Activated T-helper 17 cell treated with anti-CD3 and anti-CD28 coated beads, Interleukin-2, amount 50 U/mL, for 72 hours (primary cell): ENCODE measurements at places on chromosomes 13 and 19. TPM values are rescaled to one million over a fixed set of nuclear protein-coding genes. Genes with fewer than 3 reads are reported as not detected.

- ATAC-seq, result peak; percentile 58
Observed at GRCh38 chr13:113863524-113864272, at the start of gene GAS6. Gene GAS6 (minus strand): TSS chr13:113864076. CDS start chr13:113863920, 156 bp downstream.

DNA sequence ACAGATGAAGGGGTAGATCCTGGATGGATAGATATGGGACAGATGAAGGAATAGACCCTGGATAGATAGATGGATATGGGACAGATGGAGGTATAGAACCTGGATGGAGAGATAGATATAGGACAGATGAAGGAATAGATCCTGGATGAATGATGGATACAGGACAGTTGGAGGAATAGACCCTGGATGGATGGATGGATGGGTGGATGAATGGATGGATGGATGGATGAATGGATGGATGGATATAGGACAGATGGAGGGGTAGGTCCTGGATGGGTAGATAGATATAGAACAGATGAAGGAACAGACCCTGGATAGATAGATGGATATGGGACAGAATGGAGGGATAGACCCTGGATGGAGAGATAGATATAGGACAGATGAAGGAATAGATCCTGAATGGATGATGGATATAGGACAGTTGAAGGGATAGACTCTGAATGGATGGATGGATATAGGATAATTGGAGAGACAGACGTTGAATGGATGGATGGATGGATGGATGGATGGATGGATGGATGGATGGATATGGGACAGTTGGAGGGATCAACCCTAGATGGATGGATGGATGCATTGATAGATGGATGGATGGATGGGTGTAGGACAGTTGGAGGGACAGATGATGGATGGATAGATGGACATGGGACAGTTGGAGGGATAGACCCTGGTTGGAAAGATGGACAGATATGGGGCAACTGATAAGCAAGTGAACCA is 23.3 kb upstream of the EMP3 start:
- ATAC-seq, result no peak

GRCh38 chr19:14023404-14024235 is 4.3 kb upstream of the RLN3 start:
- peak; percentile 12 for ATAC-seq

DNA sequence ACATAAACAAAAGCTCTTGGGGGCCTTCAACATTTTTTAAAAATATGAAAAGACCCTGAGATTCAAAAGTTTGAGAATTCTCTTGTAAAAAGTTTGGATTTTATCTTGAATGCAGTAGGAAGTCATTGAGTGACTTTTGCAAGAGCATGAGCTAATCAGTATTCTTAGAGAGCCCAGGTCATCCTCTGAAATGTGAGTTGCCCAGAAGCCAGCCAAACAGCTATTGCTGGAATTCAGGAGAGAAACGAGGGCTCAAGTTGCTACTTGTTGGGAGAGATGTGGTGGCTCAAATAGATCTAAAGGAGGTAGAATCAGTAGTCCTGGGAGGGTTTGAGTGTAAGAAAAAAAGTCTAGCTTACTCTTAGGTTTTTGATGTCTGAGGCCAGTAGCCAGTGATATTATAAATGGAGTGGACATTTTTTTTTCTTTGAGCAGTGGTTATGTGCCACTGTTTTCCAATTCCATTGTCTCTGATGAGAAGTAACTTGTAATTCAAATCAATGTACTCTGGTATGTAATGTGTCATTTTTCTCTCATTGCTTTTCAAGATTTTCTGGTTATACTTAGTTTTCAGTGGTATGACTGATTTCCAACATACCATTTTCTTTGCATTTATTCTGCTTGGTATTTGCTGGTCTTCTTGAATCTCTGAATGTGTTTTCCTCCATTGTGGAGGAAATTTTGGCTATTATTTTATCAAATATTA is 30.7 kb downstream of the LMO7 start:
- ATAC-seq, result no peak

DNA sequence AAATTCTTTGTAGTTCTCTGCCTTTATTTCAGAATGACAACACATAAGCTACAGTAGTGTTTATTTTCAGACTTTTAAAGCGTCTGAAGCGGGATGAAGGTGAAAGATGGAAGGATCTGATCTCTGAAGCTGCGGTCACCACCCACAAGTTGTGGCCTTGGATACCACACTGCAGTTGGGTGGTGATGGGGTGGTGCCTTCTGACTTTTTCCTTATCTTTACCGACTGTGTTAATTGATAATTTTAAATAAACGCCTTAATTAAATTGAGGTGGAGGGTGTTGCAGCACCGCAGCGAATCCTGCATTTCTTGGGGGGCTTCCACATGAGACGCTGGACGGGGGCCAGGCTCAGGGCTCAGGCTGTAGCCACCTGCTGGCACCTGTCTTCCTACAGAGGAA is 1.3 kb downstream of the TFDP1 start:
- no peak for ATAC-seq

- ATAC-seq, result peak; percentile 93
Observed at GRCh38 chr19:23318143-23318542, 67.9 kb upstream of the ZNF724 start.

- peak; percentile 100 for ATAC-seq
Observed at GRCh38 chr19:44025217-44025936, at the start of gene ZNF222. Gene ZNF222 (plus strand): TSS chr19:44025379. CDS start chr19:44025437, 58 bp downstream.

- ATAC-seq, result no peak
Observed at GRCh38 chr19:28785971-28786370, 427.0 kb downstream of the UQCRFS1 start.

DNA sequence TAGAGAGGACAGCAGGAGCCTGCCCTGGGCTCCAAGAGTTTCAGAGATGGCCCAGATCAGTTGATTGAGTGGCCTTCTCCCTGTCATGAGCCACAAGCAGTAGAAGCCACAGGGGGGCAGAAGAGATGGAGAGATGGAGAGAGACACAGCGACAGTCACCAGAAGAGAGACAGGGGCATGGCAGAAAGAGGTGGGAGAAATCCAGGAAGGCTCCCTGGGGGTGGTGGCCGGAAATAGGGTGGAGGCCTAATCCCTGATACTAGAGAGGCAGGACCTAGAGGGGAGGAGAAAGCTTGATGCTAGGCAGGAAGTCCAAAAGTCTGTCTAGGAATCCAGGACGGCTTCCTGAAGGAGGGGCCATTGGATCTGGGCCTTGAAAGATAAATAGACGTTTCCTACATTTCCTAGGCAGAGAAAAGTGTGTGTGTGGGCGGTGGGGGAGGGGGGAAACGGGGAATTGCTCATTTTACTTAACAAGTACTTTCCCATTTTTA is 9.6 kb upstream of the TPM4 start:
- ATAC-seq, result peak; percentile 28

- ATAC-seq, result no peak
Observed at GRCh38 chr19:38512277-38512676, 78.8 kb downstream of the RYR1 start.

- ATAC-seq, result no peak
Observed at GRCh38 chr13:62850331-62850730, 1434.7 kb upstream of the PCDH20 start.

DNA sequence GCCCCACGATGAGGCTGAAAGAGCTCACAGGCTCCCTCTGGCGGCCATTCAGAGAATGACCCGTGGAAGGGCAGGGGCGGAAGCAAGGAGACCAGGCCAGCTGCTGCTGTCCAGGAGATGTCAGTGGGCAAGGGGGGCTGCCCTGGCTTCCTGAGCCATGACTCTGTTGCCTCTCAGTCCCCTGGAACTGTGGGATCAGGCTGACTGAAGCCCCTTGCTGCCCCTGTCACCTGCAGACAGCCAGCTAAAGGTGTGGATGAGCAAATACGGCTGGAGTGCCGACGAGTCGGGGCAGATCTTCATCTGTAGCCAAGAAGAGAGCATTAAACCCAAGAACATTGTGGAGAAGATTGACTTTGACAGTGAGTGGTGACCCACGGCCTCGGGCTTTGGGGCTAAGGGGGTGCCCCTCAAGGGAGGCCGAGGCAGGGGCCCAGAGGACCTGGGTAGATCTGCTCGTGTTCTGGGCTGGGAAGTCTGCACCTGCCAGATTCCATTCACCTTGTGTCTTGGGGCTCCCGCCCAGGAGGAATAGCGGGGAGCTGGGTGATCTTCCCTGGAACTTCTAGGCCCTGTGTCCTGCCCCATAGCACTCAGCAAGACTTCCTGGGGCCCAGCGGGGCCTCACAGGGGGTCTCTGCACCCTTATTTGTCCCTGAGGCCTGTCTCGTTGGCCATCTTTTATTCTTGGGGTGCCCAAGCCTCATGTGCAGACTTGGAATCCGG is 12.5 kb upstream of the ACTN4 start:
- ATAC-seq, result no peak

DNA sequence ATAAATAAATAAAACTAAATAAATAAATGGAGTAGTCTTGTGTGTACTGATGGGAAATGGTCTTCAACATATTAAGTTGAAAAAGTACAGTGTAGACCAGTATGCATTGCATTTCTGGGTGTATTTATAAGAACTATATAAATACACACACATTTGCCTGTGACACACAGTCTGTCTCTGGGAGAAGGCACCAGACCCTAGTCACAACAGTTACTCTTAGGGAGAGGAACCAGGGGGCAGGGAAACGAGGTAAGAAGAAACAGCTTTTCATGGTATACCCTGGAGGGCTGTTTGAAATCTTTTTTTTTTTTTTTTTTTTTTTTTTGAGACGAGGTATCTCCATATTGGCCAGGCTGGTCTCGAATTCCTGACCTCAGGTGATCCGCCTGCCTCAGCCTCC is 2.8 kb upstream of the S1PR2 start:
- ATAC-seq, result no peak

DNA sequence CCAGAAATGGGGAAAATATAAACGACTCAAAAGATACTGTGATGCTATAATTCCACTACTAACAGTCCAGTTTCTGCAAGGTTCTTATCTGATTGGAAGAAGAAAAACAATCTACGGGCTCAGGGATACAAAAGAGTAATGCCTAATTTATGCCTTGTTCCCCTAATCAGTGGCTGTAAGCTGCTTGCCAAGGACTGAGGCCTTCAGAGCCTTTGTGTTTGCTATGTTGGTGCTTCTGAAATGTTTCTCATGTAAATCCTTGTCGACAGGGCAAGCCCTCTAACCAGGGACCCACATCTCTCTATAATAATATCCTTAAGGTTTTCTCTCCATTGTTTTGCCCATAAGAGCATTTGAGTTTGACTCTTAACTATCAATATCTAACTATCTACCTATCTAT is 89.7 kb upstream of the CLDN10 start:
- ATAC-seq, result no peak

DNA sequence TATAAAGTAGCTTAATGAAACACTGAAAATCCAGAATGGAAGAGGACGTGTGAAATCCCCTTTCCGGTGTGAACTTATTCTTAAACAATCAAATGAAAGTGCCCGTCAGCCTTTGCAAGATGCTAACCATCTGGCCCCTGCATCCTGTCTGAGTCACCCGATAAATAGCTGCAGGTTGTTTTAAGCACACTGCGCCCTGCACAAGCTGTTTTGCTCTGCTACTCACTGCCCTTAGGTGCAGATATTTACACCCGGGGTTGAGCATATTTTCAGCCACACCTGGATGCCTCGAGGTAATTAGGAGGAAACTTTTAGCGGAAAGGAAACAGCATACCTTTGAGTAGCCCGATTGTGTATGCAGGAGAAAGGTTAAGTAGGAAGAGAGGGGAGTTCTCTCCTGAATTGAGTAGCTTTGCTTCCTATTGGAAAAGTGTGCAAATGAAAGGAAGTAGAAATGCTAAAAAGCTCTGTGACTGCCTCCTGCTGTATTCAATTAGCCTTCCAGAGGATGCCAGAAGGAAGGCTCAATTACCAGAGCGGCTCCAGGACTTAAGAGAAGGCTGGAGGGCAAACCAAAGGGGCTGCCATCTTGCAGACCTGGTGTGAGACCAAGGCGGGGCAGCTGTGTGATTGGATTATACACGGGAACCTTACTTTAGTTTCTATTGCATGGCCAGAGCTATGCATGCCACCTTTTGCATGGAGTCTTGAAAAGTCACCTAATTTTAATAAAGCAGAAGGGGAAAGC is 42.5 kb downstream of the IRS2 start:
- peak; percentile 57 for ATAC-seq

DNA sequence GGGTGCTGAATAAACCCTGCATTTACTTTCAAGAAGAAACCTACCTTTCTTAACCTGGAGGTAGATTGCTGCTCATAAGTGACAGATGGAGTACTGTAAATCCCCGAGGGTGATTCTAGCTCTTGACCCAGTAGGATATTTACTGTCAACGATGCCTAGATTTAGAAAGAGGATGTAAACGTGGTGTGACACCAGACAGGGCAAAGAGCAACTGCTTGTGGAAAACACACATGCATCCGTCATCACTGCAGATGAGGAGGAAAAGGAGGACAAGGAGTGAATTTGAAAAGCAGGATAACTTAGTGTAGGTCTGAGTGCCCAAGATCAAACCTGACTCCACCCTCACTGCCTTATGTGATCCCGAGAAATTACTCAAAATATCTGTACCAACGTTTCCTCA is 9.8 kb upstream of the CLN5 start:
- no peak for ATAC-seq

GRCh38 chr13:71634602-71635443 is 232.2 kb downstream of the DACH1 start:
- no peak for ATAC-seq

DNA sequence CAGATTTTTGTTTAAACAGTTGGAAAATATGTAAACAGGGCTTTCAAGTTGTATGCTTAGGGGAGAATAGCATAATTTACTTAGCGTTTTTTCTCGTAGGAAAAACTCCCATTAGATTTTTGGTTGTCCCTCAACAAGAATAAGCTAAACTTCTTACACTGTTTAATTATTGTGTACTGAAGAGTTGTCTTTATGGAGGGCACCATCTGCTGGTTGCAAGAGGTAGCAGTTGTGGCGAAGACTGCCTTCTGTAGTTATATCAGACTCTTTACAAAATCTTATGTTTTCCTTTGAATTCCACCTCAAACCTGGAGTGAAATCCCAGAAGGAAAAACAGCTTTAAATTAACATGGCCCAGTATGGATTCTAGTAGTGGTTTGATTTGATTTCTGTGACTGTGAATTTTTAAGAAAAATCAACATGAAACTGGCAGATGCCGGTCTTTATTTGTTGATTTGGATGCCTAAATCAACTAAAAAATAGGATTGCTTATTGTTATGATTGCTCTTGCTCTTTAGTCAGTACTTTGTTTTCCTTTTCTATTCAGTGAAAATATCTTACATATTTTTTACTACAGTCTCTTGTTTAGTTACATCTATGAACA is 53.4 kb downstream of the PDS5B start:
- ATAC-seq, result peak; percentile 38

VAV1 gene
- 110 TPM for total RNA-seq

EDNRB gene
- total RNA-seq, result not detected

PLPPR3 gene
- not detected for total RNA-seq

KLK3 gene
- total RNA-seq, result not detected

JUNB gene
- total RNA-seq, result 586 TPM

LMTK3 gene
- total RNA-seq, result 3.8 TPM

LILRB4 gene
- not detected for total RNA-seq

LHB gene
- total RNA-seq, result not detected

ZNF77 gene
- total RNA-seq, result 4.9 TPM

MAST3 gene
- 23.5 TPM for total RNA-seq

ARHGAP33 gene
- total RNA-seq, result 40.3 TPM

TDRD3 gene
- 16.7 TPM for total RNA-seq

ACTMAP gene
- 16.6 TPM for total RNA-seq
